ENCODE measurements at places on chromosomes 2 and 18.
A peak's percentile ranks its signal among the peaks of the same experiment; 100 is the strongest.

DNA sequence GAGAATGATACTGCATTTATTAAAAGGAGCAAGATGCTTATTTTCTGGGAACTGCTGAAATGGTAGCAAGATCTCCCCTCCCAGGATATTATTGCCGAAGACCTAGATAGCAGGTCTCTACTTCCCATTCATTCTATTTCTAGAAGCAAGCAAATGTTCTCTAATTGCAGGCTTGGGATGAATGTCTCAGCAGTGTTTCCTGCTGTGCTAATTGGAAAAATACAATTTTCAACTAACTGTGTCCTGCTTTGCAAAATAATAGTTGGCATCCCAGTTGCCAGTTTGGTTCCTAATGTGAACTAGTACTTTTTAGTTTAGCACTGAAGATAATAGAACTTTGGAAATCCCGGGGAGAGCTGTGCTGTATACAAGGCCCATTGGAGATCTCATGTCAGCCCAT is 26.1 kb downstream of the SLC20A1 start:
- DNase-seq: no peak

DNA sequence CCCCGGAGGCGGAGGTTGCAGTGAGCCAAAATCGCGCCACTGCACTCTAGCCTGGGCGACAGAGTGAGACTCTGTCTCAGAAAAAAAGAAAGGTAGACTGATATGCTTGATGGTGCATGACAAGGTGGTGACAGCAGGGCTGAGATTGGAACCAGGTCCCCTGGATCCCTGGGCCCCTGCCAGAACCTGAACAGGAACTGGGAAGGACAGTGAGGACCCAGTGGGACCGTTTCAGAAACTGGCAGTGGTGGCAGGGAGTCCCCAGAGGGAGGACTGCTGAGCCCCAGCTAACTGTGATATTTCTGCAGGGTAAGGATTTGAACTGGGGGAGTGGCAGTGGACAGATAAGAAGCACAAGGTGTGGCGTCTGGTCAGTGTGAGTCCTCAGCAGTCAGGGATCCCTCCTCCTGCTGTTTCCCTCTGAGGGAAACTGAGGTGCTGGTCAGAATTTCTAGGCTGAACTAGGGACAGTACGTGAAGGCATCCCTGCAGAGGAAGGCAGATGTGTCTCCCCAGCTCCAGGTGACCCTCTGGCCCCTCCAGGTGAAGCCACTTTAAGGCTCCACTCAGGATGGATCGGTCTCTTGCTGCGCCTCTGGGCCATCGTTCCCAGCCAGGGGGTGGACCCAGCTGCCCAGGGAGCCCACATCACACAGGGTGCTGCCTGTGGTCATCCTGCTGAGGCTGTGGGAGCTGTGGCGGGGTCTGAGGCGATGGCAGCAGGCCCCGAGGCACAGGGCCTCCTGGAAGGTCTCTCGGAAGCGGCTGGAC is 5.6 kb downstream of the NMUR1 start:
- no peak for DNase-seq

- DNase-seq: no peak
These were observed 6.5 kb upstream of the AFF3 start for GRCh38 chr2:100148883-100149282.

- DNase-seq: no peak
These were observed 1.9 kb upstream of the ST3GAL5 start for GRCh38 chr2:85890522-85891176.

DNA sequence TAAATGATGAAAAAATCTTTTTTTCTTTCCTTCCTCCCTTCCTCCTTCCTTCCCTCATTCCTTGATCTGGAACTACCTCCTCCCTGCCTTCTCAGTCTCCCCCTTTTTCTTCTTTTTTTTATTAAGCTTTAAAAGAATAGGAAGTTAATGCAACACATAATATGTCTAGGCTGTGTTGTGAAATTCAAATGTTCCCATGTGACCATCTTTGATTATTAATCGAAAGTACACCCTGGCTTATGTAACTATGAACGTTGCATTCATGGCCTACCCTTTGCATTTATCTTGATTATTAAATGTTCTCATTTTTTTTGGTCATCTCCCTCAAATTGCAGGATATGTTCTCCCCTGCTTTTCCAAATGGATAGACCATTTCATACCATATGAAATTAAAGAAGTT is 376.0 kb downstream of the DSEL start:
- DNase-seq: no peak

DNA sequence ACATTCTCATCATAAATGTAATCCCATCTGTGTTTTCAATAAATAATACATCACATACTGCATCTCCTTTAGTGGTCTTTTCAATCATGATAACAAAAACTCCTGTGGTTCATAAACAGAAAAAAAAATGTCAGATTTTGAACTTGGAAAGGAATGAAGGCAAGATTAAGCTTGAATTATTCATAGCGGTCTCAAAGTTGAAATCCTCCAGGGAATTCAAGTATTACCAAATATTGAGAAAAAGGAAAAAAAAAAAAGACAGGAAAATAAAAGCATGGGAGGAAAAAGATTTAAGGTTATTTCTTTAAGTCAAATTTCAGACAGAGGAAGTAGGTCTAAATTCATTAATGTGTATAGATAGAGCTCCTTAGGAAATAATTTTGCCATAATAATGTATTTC is 92.1 kb downstream of the COLEC12 start:
- DNase-seq: no peak

- DNase-seq: no peak
These were observed 36.3 kb upstream of the TANC1 start for GRCh38 chr2:158932131-158932645.

DNA sequence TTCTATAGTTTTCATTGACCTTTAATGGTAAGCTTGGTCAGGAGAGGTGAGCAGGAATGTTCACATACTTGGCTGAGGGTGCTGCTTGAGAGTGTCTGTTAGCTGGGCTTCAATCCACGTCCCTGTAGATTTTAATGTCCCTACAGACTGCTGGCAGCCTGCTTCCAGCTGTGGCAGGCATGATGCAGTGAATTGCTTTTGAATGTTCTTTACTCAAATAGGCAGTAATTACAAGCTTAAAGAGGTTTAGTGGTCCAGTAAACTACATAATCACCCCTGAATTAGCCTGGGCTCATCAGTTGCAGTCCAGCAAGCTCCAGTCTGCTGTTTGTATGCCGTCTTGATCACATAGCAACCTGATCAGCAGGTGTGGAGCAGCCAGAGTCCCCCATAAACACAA is 102.1 kb downstream of the MEIS1 start:
- no peak for DNase-seq

GRCh38 chr2:155825876-155826275 is 506.6 kb downstream of the NR4A2 start:
- no peak for DNase-seq

GRCh38 chr2:199982126-199982843 is 26.9 kb downstream of the MAIP1 start:
- no peak for DNase-seq

DNA sequence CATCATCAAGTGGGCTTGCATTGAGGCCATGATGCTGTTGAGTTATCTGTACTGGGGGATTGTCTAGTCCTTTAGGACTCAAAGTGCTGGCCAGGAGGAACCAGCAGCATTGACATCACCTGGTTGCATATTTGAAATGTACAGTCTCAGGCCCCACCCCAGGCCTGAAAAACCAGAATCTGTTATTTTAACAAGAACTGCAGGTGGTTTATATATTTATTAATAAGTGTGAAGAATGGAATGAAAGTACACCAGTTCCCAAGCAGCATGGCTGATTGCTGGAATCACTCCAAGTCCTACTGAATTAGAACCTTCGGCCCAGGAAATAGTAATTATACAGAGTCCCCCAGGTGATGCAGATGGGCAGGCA is 2.8 kb downstream of the IL1F10 start:
- DNase-seq: no peak

- DNase-seq: no peak
These were observed 1647.4 kb upstream of the DDX18 start for GRCh38 chr2:116167107-116167506.

- no peak for DNase-seq
These were observed 349.7 kb downstream of the ZEB2 start for GRCh38 chr2:144170179-144170578.

- DNase-seq: no peak
These were observed 180.1 kb downstream of the MGAT5 start for GRCh38 chr2:134433979-134434378.

- DNase-seq: no peak
These were observed 172.9 kb downstream of the CELF4 start for GRCh38 chr18:37392648-37393047.

GRCh38 chr18:3603421-3604234 is 153.7 kb downstream of the TGIF1 start:
- DNase-seq: peak; percentile 19

GRCh38 chr2:36511858-36512603 is 85.9 kb downstream of the FEZ2 start:
- no peak for DNase-seq

GRCh38 chr2:241372361-241372992 is 16.4 kb downstream of the FARP2 start:
- no peak for DNase-seq

DNA sequence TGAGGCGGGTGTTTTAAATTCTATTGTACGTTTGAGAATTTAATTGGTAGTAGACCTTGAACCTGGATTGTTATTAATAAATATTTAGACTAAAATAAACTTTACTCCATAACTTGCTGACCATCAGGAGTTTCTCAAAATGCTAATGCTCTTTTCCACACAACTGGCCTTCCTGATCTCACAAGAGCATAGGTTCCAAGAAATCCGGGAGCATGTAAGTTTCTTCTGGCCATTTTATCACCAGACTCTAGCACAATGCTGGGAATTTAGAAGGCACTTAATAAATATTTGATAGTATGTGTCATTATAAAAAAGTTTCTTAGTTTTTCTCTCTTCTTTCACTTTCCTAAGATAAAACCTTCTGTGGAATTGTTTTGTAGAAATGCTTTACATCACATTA is 2047.1 kb downstream of the SUCLG1 start:
- DNase-seq: no peak

GRCh38 chr2:102401456-102401855 is 21.5 kb upstream of the IL18RAP start:
- DNase-seq: no peak

DNA sequence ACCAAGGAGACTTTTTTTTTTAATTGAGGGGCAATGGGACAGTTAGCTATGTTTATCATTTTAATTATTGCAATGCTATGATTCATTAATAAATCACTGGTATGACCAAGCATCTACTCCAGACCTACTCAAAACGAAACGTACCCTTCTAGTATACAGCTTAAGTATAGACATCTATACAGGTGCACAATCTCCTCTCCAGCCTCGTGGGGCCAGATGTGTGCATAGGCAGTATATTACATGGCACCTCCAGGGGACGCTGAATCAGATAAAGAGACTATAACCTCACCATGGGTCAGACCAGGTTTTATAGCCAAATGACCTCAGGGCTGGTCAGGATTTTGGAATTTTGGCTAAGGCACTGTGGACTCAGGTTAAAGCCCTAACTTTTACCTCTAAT is 86.6 kb downstream of the SS18 start:
- no peak for DNase-seq

DNA sequence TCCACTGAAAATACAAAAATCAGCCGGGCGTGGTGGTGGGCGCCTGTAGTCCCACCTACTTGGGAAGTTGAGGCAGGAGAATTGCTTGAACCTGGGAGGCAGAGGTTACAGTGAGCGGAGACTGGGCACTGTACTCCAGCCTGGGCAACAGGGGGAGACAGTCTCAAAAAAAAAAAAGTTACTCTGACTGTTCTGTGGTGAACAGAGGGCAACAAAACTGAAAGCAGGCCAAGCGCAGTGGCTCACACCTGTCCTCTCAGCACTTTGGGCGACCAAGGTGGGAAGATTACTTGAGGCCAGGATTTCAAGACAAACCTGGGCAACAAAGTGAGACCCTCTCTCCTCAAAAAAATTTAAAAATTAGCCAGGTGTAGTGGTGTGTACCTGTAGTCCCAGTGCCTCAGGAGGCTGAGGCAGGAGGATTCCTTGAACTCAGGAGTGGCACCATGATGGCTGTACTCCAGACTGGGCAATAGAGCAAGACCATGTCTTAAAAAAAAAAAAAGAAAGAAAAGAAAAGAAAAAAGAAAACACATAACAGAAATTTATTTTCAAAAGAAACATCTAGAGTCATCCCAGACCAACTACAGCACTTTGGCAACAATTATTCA is 13.6 kb upstream of the RTN4 start:
- DNase-seq: no peak

DNA sequence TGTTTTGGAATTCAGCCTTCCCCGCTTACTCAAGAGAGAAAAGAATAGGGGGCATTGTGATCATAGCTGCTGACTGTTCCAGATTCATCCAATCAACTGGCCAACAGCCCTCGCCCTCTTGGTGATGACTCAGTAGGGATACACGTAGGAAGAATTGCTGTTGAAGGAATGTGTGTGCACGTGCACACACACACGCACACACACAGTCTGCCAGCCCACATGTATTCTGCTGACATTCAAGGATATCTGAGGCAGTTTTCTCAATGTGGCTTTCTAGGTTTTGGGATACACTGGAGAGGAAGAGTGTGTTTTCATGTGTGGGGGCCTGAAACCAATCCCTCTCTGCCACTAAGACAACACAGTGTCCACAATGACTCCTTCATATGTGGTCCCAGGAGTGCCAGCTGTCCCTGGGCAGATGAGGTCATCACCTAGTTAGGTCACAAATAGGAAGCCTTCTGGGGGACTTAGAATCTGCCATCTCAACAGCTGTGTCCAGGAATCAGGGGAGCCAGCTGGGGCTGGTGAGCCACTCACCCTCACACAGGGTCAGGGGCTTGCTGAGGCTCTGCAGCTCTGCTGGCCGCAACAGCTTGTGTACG is 352.6 kb downstream of the SS18 start:
- no peak for DNase-seq

GRCh38 chr18:56233595-56233994 is 404.8 kb downstream of the TXNL1 start:
- no peak for DNase-seq

DNA sequence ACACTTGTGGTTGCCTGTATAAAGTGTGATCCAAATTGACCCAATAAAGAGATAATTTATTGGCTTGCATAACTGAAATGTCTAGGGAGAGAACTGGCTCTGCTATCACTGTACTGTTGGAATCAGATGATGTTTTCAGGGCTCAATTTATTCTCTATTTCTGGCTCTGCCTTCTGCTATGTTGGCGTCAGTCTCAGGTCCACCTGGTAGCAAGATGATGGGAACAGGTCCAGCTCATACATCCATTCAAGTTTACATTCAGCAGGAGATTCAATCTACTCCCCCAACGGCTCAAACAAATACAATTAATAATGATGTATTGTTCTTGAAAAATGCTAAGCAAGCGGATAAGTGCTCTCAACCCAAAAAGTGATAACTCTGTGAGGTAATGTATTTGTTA is 297.7 kb upstream of the SYT4 start:
- no peak for DNase-seq
